ENCODE measurements at places on chromosomes 13 and 19. TPM values are rescaled to one million over a fixed set of nuclear protein-coding genes. Genes with fewer than 3 reads are reported as not detected.
A peak's percentile ranks its signal among the peaks of the same experiment; 100 is the strongest.

- no peak for DNase-seq
Measured at GRCh38 chr19:13882836-13883235, 5.9 kb downstream of the NANOS3 start.

DNA sequence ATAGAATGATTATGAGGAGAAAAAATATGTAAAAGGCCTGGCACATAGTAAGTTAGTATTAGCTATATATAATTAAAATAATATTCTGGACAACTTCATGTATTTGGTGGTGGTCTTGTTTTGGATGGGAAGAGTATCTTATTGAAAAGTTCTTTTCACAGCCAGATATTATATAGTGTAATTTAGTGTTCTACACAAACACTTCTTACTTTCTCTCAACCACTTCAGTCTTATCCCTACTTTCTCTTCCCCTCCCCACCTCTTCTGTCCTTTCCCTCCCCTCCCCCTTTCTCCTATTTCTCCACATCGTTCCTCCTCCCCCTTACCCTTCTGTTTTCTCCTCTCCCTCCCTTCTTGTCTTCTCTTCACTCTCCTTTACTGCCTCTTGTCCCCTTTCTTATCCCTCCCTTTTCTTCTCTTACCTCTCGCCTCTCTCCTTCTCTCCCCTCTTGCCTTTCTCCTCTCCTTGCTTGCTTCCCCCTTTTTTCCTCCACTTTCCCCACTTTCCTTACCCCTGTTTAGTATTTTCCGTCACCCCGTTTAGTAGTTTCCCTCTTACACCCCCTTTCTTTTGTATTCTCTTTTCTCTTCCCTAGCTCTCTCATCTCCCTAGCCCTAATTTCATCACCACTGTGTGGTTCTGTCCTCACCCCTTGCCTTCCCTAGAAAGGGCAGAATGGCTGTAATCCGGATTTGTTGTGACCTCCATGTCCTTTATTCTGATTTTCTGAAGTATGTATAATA lies 107.2 kb upstream of the MLNR start:
- DNase-seq, result no peak

DNA sequence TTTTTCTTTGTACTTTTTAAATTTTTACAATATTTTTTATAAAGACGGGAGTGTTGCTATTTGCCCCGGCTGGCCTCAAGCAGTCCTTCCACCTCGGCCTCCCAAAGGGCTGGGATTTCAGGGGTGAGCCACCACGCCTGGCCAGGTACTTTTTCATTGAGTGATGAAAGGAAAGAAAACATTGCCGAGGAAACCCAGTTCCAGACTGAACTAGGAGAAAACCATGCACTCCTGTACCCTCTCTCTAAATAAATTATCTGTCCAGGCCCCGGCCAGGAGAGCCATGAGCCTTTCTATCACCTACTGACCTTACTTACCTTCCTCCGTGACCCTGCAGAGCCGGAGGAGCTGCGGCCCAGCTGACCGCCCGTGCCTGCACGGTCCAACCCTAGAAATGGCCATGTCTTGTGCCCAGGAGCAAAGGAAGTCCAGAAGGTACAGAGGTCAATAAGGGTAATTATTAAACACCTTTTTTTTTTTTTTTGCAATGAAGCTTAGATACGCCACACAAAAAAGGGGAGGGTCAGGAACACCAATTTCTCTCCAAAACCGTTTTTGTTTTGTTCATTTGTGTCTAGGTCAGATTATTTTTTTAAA lies at the start of gene SLC7A9:
Gene SLC7A9 (minus strand): TSS at position 399 of the 597 bp plus-strand sequence. CDS start 1,233 bp downstream, outside the sequence.
- DNase-seq, result no peak

- no peak for DNase-seq
Measured at GRCh38 chr19:21934131-21934530, 76.6 kb downstream of the ZNF208 start.

- peak; percentile 37 for DNase-seq
Measured at GRCh38 chr13:108859197-108860012, 230.0 kb downstream of the MYO16 start.

ZNF441 gene
- total RNA-seq, result 1.2 TPM
